ENCODE measurements at places on chromosomes 3 and 15. TPM values are rescaled to one million over a fixed set of nuclear protein-coding genes. Genes with fewer than 3 reads are reported as not detected.

Gene TERC
- total RNA-seq, result 8.6 TPM

Gene PLCD1
- 68.7 TPM for total RNA-seq

Gene IL20RB
- 2.1 TPM for total RNA-seq

Gene MCF2L2
- total RNA-seq, result 72.6 TPM

Gene PPARG
- total RNA-seq, result 4.5 TPM

Gene SLC51B
- not detected for total RNA-seq

Gene RAB6B
- 2.2 TPM for total RNA-seq

Gene NRROS
- 2.1 TPM for total RNA-seq

Gene DNAJB11
- total RNA-seq, result 43.1 TPM

Gene PLCH1
- total RNA-seq, result 12.4 TPM

Gene SEMA5B
- total RNA-seq, result 36.6 TPM

Data from endodermal cell (in vitro differentiated cells).